Motor neuron (in vitro differentiated cells): ENCODE measurements at places on chromosomes 3 and 15. TPM values are rescaled to one million over a fixed set of nuclear protein-coding genes. Genes with fewer than 3 reads are reported as not detected.

CPA3 gene
- total RNA-seq: not detected in 2 replicates

TM4SF4 gene
- total RNA-seq: 0.53 and 0.63 TPM in 2 replicates

CA12 gene
- total RNA-seq: 0.13 and 0.46 TPM in 2 replicates

RTP1 gene
- 0.15 TPM in 1 of 2 replicates, not detected in the other for total RNA-seq

SMC4 gene
- total RNA-seq: 7.4 and 7.9 TPM in 2 replicates

INTS14 gene
- total RNA-seq: 25.2 and 28.5 TPM in 2 replicates

PAK6 gene
- total RNA-seq: 3.7 and 6.1 TPM in 2 replicates

AADACL2 gene
- 0.14 TPM in 1 of 2 replicates, not detected in the other for total RNA-seq

GRM7 gene
- total RNA-seq: 4.0 and 4.1 TPM in 2 replicates

TMC3 gene
- total RNA-seq: 0.35 TPM in 1 of 2 replicates, not detected in the other

CD96 gene
- total RNA-seq: 0.46 TPM in 1 of 2 replicates, not detected in the other

RBM5 gene
- 123 and 166 TPM in 2 replicates for total RNA-seq

LDHAL6B gene
- 0.26 TPM in 1 of 2 replicates, not detected in the other for total RNA-seq

LRIG1 gene
- total RNA-seq: 31.1 and 34.0 TPM in 2 replicates

PRICKLE2 gene
- total RNA-seq: 11.2 and 12.3 TPM in 2 replicates

A4GNT gene
- total RNA-seq: 0.38 and 0.45 TPM in 2 replicates

ACOX2 gene
- 13.6 and 15.7 TPM in 2 replicates for total RNA-seq

APH1B gene
- 6.9 and 8.1 TPM in 2 replicates for total RNA-seq

SAMMSON gene
- 0.68 and 1.4 TPM in 2 replicates for total RNA-seq

CHST13 gene
- total RNA-seq: 0.14 TPM in 1 of 2 replicates, not detected in the other
